Activated CD8-positive, alpha-beta memory T cell treated with anti-CD3 and anti-CD28 coated beads, Interleukin-2, amount 10 ng/mL, durations not matched to agents 7 days and 5 days (primary cell): ENCODE measurements at places on chromosomes 16 and 17.

DNA sequence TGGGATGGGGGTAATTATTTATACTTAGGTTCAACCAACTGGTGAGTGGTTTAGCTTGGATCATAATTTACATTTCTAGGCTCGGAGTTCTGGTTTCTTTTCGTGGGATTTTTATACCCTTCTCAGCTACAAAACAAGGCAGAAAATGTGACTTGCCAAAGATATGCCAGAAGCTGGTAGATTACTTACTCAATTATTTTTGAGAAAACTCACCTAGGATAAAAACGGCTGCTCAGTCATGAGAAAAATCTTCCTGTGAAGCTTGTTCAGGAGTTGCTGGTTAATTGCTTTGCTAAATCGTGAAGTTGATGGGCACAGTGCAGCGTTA, 1.1 kb downstream of the NDEL1 start:
- H3K27ac ChIP-seq, result peak overlapping the region; percentile 97
- peaks cover 13% of the 10 kb centered on the region for H3K36me3 ChIP-seq

- no peak for DNase-seq
- H3K27ac ChIP-seq, result no peak overlapping the region
- H3K36me3 ChIP-seq, result peaks cover 21% of the 10 kb centered on the region
Observed at GRCh38 chr16:20928774-20929411, 28.3 kb downstream of the LYRM1 start.

- no peaks in the 10 kb centered on the region for H3K27me3 ChIP-seq
- H3K27ac ChIP-seq, result no peak overlapping the region
- DNase-seq, result no peak
- peaks cover 9% of the 10 kb centered on the region for H3K36me3 ChIP-seq
- no peaks in the 10 kb centered on the region for H3K4me1 ChIP-seq
- no peak overlapping the region for H3K4me3 ChIP-seq
Observed at GRCh38 chr17:50689956-50690886, 17.5 kb downstream of the ANKRD40 start.

DNA sequence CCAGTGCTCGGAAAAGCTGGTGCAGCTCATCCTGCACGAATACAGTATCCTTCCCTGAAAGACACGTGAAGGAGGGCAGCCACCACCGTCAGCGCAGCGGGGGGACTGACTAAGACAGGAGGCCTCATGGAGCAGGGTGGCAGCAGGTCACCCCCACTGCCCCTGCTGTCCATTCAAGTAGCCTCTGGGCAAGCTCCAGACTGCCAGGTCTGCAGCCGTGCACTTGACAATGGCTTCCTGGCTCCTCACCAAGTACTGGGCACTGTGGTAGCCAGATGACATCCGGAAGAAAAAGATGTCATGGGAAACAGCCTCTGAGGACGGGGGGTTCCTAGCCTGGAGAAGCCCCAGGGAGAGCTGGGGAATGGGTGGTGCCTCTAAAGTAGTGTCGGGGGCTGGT, 7.9 kb upstream of the MYO15A start:
- no peak overlapping the region for H3K4me3 ChIP-seq
- no peaks in the 10 kb centered on the region for H3K4me1 ChIP-seq
- H3K27me3 ChIP-seq, result no peaks in the 10 kb centered on the region
- DNase-seq, result no peak

- no peak overlapping the region for H3K27ac ChIP-seq
- H3K4me1 ChIP-seq, result no peaks in the 10 kb centered on the region
- H3K36me3 ChIP-seq, result no peaks in the 10 kb centered on the region
Observed at GRCh38 chr16:66166490-66166889, 200.0 kb upstream of the CDH5 start.

DNA sequence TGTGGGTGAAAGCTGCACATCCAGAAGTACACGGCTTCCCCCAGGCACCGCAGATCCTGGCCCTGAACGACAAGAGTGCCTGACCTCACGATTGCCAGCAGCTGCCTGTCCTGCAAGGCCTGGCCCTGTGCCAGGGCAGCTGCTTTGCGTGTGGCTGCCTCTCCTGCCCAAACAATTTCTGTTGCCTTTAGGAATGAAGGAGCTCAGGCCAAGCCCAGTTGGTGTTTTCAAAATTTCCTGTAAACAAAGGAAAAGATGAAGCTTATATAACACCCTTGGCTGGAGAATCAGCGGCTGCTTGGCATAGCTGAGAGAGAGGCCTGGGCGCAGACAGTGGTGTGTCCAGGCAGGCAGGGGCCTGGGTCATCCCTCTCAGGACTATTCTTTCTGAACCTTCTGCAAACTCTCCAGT, 11.7 kb upstream of the SLC47A2 start:
- H3K4me1 ChIP-seq, result peaks cover 9% of the 10 kb centered on the region
- H3K27me3 ChIP-seq, result peaks cover 16% of the 10 kb centered on the region
- H3K36me3 ChIP-seq, result no peaks in the 10 kb centered on the region

DNA sequence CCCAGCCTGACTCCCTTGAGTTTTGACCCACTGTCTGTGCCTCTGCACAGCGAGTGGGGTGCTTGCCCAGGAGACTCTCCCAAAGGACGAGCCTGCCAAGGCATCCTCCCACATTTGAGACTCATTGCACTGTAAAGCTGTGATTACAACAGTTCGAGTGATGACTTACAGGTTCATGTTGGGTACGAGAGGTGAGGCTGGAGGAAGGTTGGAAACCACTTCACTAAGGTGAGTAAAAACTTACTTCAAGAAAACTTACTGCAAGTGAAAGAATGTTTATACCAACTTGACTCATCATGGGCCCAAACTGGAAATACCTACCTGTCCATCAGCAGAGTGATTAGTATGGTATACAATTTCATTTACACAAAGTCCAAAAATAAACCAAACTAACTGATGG, 360.1 kb upstream of the CDH11 start:
- H3K27me3 ChIP-seq, result no peaks in the 10 kb centered on the region
- DNase-seq, result no peak
- no peaks in the 10 kb centered on the region for H3K36me3 ChIP-seq
- no peak overlapping the region for H3K4me3 ChIP-seq
- no peaks in the 10 kb centered on the region for H3K4me1 ChIP-seq

GRCh38 chr17:65850486-65850885, 289.0 kb upstream of the AXIN2 start:
- H3K4me1 ChIP-seq, result peaks cover 4% of the 10 kb centered on the region
- no peaks in the 10 kb centered on the region for H3K27me3 ChIP-seq
- H3K36me3 ChIP-seq, result no peaks in the 10 kb centered on the region
- H3K27ac ChIP-seq, result no peak overlapping the region

DNA sequence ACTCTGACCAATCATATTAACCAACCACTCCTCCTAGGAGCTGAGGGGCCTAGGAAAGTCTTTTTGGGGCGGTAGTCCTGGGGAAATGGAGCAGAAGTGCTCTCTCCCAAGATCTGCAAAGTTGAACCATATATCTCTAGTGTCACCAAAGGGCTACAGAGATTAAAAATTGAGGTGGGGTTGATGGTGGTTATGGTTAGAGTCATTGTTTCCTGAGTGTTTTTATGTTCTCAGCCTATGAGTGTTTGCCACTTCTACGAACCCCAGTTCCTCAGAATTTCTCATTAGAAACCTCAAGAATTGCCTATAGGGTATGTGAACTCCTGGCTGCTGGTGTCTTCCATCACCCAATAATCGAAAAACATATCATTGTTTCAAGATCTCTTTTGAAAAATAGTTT, 217.8 kb downstream of the CDRT15L2 start:
- peak; percentile 41 for DNase-seq
- peaks cover 3% of the 10 kb centered on the region for H3K36me3 ChIP-seq
- H3K27ac ChIP-seq, result peak overlapping the region; percentile 82
- no peaks in the 10 kb centered on the region for H3K27me3 ChIP-seq

DNA sequence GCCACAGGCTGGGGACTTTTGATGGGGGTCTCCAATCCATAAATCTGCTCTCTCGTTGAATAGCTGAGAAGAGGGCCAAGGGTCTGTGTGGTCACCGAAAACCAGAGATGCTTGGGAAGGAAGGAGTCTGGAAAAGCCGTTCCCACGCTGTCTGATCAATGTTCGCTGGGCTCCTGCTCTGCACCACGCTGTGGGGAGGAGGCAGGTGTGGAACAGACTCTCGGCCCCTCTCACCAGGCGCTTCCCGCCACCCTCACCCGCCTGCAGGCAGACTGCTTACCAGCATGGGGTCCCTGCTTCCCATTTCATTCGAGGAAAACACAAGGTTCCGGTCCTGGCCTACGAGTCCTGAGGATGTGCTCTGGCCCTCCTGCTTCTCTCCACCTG, 702 bp upstream of the ALDH3A1 start:
- H3K27ac ChIP-seq, result no peak overlapping the region
- H3K4me1 ChIP-seq, result peaks cover 4% of the 10 kb centered on the region
- H3K4me3 ChIP-seq, result no peak overlapping the region
- no peaks in the 10 kb centered on the region for H3K36me3 ChIP-seq
- no peak for DNase-seq
- peaks cover 23% of the 10 kb centered on the region for H3K27me3 ChIP-seq

DNA sequence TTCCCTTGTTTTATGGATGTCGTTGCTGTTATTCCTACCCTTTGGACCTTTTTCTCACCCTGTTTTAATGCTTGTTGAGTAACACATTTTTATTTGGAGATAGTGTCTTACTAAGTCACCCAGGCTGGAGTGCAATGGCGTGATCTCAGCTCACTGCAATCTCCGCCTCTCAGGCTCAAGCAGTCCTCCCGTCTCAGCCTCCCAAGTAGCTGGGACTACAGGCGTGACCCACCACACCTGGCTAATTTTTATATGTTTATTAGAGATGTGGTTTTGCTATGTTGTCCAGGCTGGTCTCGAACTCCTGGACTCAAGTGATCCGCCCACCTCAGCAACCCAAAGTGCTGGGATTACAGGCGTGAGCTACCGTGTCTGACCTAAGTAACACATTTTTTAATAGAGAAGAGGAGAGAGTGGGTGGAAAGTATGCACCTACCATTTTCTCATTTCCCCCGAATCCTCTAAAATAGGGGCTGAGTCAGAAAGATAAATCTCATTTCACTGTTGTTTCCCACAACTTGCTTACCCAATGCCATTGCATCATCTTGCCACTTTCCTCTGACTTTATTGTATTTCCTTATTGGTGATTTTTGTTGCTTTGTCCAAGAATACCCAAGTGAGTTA, 7.0 kb downstream of the DHX40 start:
- peak overlapping the region; percentile 62 for H3K27ac ChIP-seq
- no peak overlapping the region for H3K4me3 ChIP-seq
- peaks cover 16% of the 10 kb centered on the region for H3K36me3 ChIP-seq
- DNase-seq, result no peak

- DNase-seq, result no peak
- H3K36me3 ChIP-seq, result no peaks in the 10 kb centered on the region
- no peaks in the 10 kb centered on the region for H3K4me1 ChIP-seq
Observed at GRCh38 chr16:76882105-76882504, 308.9 kb upstream of the MON1B start.

DNA sequence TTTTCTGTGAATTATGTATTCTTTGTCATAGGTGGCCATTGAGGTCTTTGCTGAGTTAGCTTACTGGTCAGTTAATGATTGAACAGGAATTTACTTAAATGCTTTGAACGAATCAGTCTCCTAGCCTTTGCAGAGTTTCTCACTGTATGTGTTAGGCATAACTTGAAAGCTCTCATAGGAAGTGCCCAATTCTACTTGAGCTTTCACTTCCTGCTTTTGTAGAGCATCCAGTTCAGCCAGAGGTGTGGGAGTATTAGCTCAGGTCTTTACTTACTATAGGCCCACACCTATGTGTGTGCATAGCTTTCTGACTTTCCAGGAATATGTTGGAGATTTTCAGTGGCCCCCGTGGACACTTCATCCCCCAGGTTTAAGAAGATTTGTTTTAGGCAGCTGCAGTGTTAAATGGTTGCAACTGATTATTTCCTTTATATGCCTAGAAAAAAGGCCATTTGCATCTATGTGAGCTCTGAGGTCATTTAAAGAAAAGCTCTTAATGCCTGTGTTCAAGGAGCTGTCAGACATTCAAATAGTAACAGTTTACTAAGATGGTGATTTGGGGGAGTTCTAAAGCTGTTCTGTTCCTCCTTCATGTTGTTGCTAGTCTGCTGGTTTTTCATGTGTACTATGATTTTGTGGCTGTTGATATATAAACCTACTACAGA, 62.3 kb downstream of the PHKB start:
- no peak for DNase-seq
- H3K36me3 ChIP-seq, result peaks cover 26% of the 10 kb centered on the region
- peaks cover 8% of the 10 kb centered on the region for H3K4me1 ChIP-seq
- H3K4me3 ChIP-seq, result no peak overlapping the region
- no peaks in the 10 kb centered on the region for H3K27me3 ChIP-seq
- H3K27ac ChIP-seq, result no peak overlapping the region

DNA sequence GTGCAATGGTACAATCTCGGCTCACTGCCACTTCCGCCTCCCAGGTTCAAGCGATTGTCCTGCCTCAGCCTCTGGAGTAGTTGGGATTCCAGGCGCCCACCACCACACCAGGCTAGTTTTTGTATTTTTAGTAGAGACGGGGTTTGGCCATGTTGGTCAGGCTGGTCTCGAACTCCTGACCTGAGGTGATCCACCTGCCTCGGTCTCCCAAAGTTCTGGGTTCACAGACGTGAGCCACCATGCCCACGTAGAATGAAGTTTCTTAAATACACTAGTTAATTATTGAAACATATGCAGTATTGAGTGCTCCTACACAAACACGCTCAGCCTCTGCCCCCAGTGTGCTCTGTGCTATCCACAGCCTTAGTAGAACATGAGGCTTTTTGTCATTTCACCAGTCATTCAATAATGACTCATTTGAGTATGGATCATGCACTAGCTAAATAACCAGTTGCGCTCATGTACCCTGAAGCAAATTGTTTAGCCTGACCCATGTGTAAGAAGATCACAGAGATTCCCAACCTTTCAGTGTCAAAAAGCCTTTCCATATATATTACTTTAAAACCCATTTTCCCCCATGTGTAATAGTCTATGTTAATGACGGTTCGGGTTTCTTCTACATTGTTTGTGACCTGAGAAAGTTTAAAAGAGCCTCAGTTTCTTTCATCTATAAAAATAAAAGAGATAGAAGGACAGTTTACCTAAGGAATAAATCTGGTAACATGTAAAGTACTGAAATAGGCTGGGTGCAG, 49.7 kb downstream of the TUBD1 start:
- H3K27me3 ChIP-seq, result no peaks in the 10 kb centered on the region
- peaks cover 51% of the 10 kb centered on the region for H3K36me3 ChIP-seq
- DNase-seq, result peak; percentile 83
- peak overlapping the region; percentile 100 for H3K27ac ChIP-seq
- H3K4me1 ChIP-seq, result peaks cover 53% of the 10 kb centered on the region

DNA sequence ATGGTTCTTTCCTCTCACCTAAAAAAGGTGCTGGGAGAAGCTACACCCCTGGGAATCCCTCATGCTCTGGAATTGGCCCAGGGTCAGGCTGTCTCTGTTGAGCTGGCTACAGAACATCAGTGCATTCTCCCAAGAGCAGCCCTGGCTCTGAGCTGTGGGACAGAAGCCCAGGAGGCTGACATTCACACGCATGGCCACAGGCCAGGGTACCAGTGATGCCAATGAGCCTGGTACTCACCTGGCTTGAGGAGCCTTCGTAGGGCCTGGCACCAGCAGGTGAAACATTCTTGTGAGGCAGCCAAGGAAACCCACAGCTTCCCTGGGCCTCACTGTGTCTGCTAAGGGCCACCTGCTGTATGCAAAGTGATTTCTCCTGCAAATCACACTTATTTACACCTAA, 121.7 kb upstream of the CCL2 start:
- no peaks in the 10 kb centered on the region for H3K4me1 ChIP-seq
- no peak overlapping the region for H3K27ac ChIP-seq
- no peak for DNase-seq
- peaks cover 23% of the 10 kb centered on the region for H3K27me3 ChIP-seq
- H3K36me3 ChIP-seq, result no peaks in the 10 kb centered on the region

GRCh38 chr17:64706224-64707049, 44.3 kb upstream of the SMURF2 start:
- no peaks in the 10 kb centered on the region for H3K27me3 ChIP-seq
- H3K4me1 ChIP-seq, result peaks cover 43% of the 10 kb centered on the region
- H3K36me3 ChIP-seq, result no peaks in the 10 kb centered on the region
- no peak overlapping the region for H3K27ac ChIP-seq
- no peak overlapping the region for H3K4me3 ChIP-seq
